ENCODE measurements at places on chromosomes 13 and 19.

GRCh38 chr19:46530636-46531035, 35.0 kb upstream of the PNMA8B start:
- peak; percentile 59 for DNase-seq

DNA sequence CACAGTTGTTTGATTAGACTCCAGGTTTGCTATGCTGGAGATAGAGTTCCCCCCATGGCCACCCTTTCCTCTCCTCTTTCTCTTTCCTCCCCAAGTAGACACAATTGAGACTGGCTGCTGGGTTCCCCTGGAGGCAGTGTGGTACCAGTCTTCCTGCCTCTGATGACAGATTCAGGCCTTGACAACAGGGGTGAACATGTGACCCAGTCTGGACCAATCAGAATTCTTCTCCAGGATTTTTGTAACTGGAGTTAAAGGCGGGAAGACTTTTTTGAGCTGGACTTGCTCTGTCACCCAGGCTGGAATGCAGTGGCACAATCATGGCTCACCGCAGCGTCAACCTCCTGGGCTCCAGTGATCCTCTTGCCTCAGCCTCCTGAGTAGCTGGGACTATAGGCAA, 48.7 kb downstream of the CCNE1 start:
- no peak for DNase-seq

DNA sequence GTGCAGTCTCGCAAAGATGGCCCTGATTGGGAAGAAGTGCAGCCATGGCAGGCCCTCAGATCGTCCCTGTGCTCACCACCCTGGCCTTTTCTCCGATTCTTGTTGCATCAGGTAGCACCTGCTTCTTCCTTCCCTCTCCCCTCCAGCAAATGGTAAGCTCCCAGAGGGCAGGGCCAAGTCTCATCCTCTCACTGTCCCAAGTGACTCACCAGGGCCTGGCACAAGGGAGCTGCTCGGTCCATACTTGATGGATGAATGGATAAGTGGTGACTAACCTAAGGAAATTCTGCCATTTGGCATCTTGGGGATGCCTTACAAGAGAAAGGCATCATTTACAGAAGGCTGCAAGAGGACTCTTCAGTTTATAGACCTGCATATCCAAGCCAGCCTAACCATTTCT, 84.9 kb downstream of the ZIC5 start:
- no peak for DNase-seq

DNA sequence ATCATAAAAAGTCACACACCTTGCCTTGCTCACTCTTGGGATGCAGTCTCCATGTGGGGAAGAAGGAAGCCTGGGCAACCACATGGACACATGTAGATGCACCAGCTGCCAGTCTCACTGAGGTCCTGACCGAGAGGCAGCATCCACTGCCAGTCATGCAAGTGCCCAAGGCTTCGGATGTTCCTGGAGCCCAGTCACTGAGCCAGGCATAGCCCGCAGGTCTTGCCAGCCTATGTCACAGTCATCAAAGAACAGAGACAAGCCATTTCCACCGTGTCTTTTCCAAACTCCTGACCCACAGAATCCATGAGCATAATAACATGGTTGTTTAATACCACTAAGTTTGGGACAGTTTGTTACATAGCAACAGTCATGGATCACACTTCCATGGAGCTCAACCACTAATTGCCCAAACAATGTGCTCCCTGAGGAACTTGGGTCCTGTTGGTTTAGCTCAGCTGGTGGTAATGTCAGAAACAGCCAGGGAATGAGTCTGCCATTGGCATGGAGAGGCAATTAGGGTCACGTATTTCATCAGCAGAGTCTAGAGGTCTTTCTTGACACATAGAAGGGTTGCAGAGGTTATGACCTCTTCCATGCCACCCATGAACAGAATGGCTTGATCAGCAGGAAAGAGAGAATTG, 21.5 kb downstream of the STARD13 start:
- DNase-seq = no peak

DNA sequence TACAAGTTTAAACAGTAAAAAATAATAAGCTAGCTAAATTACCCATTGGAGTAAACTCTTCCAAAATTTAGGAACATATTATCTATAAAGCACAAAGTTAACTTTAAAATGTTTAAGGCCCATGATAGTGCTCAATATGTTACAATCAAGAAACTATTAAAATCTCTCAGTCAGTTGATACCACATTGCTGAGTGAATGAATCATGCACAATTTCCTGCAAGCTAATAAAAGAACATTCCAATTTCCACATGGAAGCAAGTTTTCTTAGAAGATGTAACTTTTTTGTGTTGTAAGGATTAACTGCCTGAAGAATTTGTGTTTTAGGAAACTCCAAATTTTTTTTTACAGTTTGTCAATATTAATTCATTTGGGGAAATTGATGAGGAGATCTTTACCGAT, 666.6 kb downstream of the SLITRK1 start:
- no peak for DNase-seq

GRCh38 chr13:49220036-49220855, at the start of gene MLNR:
Gene MLNR, plus strand, starts transcription at chr13:49220338. Its CDS starts 0 bp downstream, at chr13:49220338.
- peak; percentile 58 for DNase-seq

DNA sequence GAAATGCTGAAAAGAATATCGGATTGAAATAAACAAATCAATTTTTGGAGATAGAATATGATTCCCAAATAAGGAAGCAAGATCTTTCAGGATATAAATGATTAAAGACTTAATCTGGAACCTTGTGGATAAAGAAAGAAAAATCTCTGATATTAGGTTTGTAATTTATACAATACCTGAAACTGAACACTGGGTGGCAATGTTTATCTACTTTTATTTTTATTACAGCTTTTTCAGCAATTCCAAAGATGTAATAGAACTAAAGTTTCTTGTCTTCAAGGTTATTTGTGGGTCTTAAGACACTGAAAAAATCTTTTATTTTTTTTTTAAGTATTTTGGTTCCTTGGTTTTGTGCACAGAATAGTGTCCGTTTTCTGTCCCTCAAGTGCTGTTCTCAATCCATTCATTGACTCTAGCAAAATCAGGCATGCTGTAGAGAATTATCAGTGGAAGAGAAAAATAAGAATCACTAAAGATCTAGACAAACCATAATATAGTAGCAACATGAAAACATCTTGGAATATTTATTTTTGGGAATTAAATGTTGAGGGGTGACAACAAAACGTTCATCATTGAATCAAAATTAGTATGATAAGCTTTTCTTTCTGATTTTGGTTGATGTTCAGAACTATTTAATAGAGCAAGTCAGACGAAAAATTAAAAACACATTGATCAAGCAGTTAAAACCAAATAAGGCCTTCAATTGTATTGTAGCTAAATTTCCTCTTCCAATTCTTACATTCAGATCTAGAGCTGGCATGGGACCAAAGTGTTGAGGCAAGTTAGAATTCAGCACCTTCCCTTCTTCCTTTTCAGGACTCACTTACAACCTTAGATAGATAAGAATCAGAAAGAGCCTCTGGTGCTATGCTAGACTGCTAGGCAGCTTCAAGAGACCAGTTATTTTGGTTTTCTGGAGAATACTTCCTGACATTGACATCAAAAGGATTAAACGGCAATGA, 704.4 kb upstream of the PCDH20 start:
- no peak for DNase-seq

GRCh38 chr13:101911752-101912151, 459.3 kb downstream of the ITGBL1 start:
- no peak for DNase-seq

DNA sequence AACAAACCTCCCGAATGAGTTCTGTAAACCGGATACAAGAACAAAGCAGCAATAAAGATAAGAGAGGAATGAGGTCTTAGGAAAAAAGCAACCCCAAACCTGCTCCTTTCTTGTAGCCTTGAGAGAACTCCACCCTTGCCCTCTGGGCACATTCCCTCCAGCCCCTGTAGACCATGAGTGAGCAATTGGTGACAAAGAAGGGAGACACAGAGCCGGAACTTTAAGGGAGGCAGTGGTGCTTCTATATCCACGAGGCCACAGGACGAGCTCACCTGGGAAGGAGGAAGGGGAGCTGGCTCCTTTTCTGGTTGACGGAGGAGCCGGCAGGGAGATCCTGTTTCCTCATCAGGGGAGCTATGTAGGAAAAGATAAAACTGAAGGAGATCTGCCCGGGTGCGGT, 13.0 kb downstream of the BRME1 start:
- DNase-seq = no peak

DNA sequence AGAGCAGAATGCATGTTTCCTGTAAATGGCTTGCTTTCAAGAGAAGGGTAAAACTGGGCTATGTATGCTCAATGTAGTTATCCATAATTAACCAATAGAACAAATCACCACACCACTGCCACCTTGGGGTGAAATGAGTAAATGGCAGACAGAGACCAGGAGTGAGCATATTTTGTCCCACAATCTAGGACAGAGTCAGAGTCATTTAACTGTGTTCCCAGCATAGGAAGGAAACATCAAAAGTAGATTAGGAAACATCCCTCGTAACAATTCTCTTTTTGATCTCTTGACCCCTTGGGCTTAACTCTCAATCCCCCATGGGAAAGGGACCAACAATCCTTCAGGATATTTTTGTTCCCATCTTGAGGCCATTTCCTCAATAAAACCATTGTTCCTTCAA, 224.8 kb downstream of the NHLRC3 start:
- peak; percentile 54 for DNase-seq

- DNase-seq = peak; percentile 46
Observed at GRCh38 chr19:42596391-42597072, 1.8 kb upstream of the CEACAM8 start.

DNA sequence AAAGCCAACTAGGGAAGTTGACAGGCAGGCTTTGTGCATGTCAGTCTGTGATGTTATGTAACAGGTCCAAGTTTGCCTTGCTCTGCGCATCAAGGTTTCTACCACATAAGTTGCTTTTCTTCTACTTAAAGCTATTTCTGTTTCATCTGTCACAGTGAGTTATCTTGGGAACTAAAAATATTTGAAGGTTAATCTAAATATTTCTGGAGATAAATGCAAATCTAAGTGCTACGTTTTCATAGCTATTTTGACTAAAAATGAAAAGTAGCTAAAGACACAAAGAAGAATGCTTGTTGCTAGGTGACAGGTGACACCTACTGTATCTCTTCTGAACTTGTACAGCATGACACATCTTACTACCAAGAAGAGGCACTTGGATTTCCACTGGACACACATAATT, 135.6 kb downstream of the KLF12 start:
- peak; percentile 30 for DNase-seq

GRCh38 chr13:100090861-100091260, 2.0 kb downstream of the PCCA start:
- DNase-seq = no peak

- no peak for DNase-seq
Observed at GRCh38 chr13:87677043-87677495, 5.9 kb downstream of the SLITRK5 start.

All from germinal center (tissue), 1 donor.